ENCODE measurements at places on chromosomes 6 and 20.

DNA sequence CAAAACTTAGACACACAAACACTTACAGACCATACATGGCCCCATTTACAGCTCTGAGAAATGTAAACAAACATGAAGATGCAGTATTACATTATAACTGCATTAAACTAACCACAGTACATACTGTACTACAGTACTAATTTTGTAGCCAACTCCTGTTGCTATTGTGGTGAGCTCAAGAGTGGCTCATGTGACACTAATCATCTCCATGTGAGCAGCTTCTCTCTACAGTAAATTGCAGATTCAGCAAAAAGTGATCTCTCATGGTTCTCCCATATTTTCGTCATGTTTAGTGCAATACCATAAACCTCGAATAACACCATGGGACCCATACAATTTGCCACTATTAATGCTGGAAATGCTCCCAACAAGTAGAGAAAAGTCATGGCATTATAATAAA lies 860.4 kb downstream of the EPHA7 start:
- DNase-seq = no peak

GRCh38 chr6:36501686-36502085 lies 45.6 kb downstream of the STK38 start:
- DNase-seq = no peak

- DNase-seq = no peak
These were observed 15.6 kb downstream of the ARG1 start for GRCh38 chr6:131588643-131589042.

- no peak for DNase-seq
These were observed 6.9 kb downstream of the SESN1 start for GRCh38 chr6:109087661-109088264.

GRCh38 chr6:42783876-42784642 lies 2.2 kb downstream of the BICRAL start:
- DNase-seq = peak; percentile 27

- DNase-seq = no peak
These were observed 481.1 kb upstream of the MAN1A1 start for GRCh38 chr6:119830494-119831295.

DNA sequence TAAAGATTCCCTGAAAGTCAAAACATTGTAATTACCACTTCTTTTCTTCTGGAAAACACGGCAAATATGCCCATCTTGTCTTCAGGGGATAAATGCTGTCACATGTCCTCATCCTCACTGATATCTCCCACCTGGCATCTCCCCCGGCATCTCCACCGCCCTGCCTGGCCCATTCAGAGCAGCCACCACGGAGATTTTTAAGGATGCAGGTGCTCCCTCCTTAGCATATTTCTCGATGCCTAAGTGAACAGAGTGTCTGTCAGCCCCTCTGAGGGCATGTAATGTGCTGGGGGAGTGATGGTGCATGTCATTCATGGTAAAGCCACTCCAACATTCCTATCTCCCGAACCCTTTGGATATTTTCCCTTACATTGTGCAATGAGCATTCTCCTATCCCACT lies 215.5 kb downstream of the PREX1 start:
- DNase-seq = no peak

GRCh38 chr20:35179292-35180212 lies 7.7 kb downstream of the PROCR start:
- DNase-seq = no peak
